ENCODE measurements at places on chromosomes 13 and 19. TPM values are rescaled to one million over a fixed set of nuclear protein-coding genes. Genes with fewer than 3 reads are reported as not detected.

The KLK10 gene
- total RNA-seq = 77.7 TPM

The CGB3 gene
- not detected for total RNA-seq

The IGSF23 gene
- not detected for total RNA-seq

The NLRP7 gene
- not detected for total RNA-seq

The C5AR2 gene
- 0.91 TPM for total RNA-seq

The LHB gene
- not detected for total RNA-seq

The ZNF708 gene
- 3.2 TPM for total RNA-seq

The ADPRHL1 gene
- 5.5 TPM for total RNA-seq

GRCh38 chr13:38012096-38012495 is 142.5 kb upstream of the TRPC4 start:
- no peak for DNase-seq

GRCh38 chr13:60043262-60043661 is 120.5 kb downstream of the DIAPH3 start:
- no peak for DNase-seq

- DNase-seq = peak; percentile 89
Observed at GRCh38 chr13:44237276-44237767, 136.3 kb upstream of the SERP2 start.

GRCh38 chr19:10816691-10817090 is 19.3 kb downstream of the TMED1 start:
- no peak for DNase-seq

GRCh38 chr13:109152941-109153340 is 523.5 kb downstream of the MYO16 start:
- no peak for DNase-seq

DNA sequence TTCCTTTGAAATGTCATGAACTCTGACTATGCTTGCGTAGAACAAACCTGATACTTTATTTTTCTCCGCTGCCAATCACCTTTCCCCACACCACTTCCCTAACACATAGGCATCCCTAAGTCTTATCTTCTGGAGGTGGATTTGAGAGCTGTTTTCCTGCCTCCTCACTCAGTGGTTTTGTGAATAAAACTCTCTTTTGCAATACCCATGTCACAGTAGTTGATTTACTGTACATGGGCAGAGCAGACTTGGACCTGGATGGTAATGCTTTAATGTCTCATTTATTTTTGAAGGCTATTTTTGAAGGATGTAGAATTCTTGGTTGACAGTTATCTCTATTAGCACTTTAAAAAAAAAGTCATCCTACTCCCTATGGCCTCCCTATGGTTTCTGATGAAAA is 881.8 kb downstream of the SLITRK5 start:
- no peak for DNase-seq

DNA sequence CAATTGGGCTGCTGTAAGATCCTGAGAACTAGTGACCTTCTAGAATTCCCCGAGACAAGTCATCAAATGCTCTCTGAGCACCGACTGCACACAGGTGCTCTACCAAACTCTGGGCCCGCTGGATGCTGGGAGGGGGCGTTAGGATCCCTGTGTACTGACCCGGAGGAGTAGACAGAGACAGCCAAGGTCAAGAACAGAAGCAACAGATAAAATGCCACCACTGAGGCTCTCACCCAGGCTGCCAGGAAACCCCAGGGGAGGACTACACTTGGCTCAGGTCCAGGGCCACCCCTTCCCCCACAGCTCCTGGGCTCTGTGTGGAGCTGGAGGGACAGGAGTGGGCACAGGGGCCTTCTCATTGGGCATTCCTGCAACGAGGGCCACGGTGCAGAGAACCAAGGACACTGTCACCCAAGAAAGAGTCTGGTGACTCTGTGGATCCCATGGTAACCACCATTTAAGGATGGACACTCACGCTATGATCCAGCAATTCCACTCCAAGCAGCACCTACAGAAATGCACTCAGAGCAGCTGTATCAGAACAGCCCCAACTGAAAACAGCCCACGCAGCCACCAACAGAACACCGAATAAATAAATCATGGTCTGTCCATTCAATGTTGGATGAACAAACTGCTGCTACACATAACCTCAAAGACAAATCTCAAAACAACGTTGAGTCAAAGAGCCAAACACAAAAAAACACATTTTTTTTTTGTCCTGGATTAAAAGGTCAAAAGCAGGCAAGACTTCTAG is 16.8 kb upstream of the SLC35E1 start:
- DNase-seq = no peak

DNA sequence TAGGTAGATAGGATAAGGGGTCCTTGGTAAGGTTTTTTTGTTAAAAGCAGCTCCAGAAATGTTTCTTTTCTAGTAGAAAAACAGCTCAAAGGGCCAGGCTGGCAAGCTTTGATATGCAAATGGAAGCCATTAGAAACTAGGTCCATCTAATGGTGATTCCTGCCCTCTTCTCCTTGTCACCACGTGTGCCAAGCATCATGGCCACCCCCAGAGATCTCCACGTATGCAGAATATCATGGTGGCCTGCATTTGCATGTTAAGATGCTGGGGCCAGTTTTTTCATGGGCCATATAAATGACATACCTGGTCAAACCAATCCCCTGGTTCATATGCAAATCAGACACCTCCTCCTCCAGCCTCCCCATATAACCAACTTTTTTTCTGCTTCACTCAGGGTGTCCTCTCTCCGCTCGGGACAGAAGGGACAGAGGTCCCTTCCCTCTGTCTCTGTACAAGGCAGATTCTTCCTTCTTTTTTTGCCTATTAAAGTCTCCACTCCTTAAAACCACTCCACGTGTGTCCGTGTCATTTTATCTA is 1335.9 kb downstream of the UQCRFS1 start:
- no peak for DNase-seq

GRCh38 chr13:95671597-95671996 is 5.3 kb upstream of the DNAJC3 start:
- DNase-seq = no peak

GRCh38 chr19:15864824-15865223 is 33.0 kb downstream of the CYP4F2 start:
- no peak for DNase-seq

DNA sequence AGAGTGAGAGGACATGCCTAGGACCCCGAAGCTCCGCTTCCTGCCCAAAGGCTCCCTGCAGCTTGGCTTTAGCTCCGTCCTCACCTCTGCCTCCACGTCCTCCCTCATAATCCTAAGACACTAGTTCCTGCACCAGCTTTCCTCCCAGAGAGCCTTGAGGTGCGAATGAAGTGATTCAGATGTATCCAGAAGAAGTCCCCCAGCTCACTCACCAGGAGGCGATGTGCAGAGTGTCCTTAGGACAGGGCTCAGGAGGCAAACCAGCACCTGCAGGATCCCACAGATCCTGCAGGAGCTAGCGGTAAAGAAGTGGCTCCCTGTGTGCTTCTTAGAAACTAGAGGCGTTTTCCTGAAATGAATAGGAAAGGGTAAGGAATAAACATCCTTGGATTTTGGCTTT is 109.7 kb downstream of the HSPH1 start:
- DNase-seq = peak; percentile 12

GRCh38 chr13:77386880-77387606 is 60.1 kb upstream of the MYCBP2 start:
- DNase-seq = peak; percentile 74

- DNase-seq = no peak
Observed at GRCh38 chr13:79346300-79346914, 59.6 kb downstream of the RBM26 start.

GRCh38 chr13:73665261-73665660 is 468.9 kb downstream of the KLF12 start:
- no peak for DNase-seq

- peak; percentile 66 for DNase-seq
Observed at GRCh38 chr19:1076951-1077350, 10.0 kb downstream of the ARHGAP45 start.

DNA sequence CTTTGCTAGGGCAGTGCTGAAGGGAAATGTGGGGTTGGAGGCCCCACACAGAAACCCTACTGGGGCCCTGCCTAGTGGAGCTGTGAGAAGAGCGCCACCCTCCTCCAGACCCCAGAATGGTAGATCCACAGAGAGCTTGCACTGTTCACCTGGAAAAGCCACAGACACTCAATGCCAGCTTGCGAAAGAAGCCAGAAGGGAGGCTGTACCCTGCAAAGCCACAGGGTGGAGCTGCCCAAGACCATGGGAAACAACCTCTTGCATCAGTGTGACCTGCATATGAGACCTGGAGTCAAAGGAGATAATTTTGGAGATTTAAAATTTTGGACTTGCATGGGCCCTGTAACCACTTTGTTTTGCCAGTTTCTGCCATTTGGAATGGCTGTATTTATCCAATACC is 615.4 kb upstream of the MIR17HG start:
- no peak for DNase-seq

GRCh38 chr19:53626976-53627375 is 4.8 kb upstream of the DPRX start:
- no peak for DNase-seq

DNA sequence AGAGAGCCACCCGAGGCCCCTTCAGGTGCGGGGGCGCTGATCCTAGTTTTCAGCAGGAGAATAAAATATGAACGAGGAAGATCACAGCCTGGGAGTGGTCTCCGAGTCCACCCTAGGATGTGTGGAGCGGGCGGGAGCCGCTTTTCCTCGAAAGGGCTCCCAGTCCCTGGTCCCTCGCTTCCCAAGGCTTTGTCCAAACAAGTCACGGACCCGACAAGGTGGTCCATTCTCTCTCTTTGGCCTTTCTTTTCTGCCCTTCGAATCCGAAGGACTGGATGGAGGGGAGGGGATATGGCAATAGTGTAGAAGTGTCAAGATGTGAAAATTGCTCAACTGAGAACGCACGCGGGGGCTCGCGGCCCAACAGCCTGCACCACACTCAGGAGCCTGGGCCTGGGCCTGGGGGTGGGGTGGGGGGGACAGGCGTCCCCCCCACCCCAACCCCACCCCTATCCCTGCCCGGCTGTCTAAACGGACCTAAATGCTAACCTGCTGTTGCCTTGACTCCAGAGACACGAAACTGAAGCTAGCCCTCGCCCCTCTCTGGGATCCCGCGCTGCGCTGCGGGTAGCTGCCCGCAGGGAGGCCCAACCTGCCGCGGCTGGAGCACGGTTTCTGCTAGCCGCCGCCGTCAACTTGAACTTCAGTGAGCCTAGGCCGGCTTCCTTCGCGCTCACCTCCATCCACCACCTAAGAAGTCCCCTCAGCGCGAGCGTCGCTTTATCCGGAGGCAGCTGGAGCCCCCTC is 7.1 kb downstream of the ZIC2 start:
- peak; percentile 58 for DNase-seq

GRCh38 chr19:38033658-38034491 is 126.9 kb downstream of the SIPA1L3 start:
- DNase-seq = no peak

DNA sequence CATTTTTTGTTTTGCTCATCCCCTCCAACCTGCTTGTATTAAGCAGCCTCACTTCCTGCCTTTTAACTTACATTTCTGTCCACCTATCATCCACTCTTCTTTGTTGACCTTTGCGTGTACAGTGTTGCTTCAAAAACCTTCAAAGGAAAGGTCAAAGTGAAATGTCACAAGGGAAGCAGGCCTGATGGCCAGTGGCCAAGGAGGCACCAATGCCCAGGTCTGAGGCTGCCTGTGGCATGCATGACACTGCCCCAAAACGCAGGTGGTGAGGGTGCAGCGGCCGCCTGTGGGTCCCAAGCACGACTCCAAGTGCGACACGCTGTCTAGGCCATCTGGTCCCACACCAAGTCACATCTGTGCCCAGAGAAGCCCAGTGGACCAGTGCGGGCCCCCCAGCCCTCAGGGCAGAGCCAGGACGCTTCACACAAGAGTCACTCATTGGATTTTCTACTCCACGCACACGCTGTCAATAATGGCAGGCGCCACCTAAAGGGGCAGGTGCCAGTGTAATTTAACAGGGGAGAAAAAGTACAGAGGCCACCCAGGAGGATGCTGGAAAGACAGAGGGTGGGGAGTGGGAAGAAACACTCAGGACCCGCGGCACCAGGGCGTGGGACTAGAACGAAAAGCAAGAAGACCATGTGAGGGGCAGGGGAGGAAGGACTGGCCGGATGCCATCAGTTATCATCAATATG is 23.5 kb downstream of the SLC7A1 start:
- no peak for DNase-seq

GRCh38 chr19:30069535-30070197 is 127.6 kb downstream of the URI1 start:
- no peak for DNase-seq

DNA sequence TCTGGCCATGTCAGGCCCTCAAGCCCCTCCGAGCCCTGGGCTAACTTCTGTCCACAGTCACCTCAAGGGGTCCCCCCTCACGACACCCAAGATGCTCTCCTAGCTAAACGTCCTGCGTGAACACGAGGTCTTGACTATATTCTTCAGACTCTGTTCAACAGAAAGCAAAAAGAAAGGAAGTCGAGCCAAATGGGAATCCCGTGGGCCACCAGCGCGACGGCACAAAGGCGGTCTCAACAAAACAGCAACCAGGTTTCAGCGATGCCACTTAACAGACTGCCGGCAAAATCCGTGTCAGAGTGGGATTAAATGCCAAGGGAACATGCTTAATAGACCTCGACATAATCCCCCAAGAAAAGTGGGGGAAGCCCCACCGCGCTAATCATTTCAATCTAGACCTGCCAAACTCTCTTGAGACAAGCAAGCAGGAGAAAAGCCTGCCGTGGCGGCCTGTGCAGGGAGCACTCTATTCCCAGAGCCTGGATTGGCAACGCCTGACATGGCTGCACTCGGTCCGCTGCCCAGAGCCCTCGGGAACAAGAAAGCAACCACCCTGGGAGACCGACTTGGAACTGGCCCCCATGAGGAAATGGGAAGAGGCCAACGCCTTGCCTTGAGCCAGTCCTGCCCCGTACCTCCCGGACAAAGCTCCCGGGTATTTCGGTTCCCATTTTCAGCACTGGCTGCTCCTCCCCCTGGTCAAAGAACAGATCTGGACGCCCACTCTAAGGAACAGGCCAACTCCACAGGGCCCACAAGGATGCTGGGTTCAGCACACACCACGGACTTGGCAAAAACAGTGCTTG is 16.0 kb downstream of the ZC3H4 start:
- peak; percentile 88 for DNase-seq
